Osteoblast (primary cell): ENCODE measurements at places on chromosomes 2 and 18. TPM values are rescaled to one million over a fixed set of nuclear protein-coding genes. Genes with fewer than 3 reads are reported as not detected.

The IL37 gene
- total RNA-seq: not detected in 2 replicates

The POTEI gene
- total RNA-seq: not detected in 2 replicates

The TPGS2 gene
- 92.2 and 98.8 TPM in 2 replicates for total RNA-seq

The LRRTM4 gene
- total RNA-seq: under 0.01 TPM in 1 of 2 replicates, not detected in the other

The CFC1 gene
- total RNA-seq: not detected in 2 replicates

The ACTG2 gene
- total RNA-seq: 0.72 TPM in 1 of 2 replicates, not detected in the other

The SPHKAP gene
- total RNA-seq: not detected in 2 replicates

The ZSWIM2 gene
- 0.29 TPM in 1 of 2 replicates, not detected in the other for total RNA-seq

The SOX11 gene
- total RNA-seq: 0.59 and 0.72 TPM in 2 replicates

The B3GNT7 gene
- total RNA-seq: 0.29 and 0.72 TPM in 2 replicates

The REG3A gene
- not detected in 2 replicates for total RNA-seq

The CYTIP gene
- 1.2 and 1.4 TPM in 2 replicates for total RNA-seq

The MATN3 gene
- 1.4 and 2.4 TPM in 2 replicates for total RNA-seq

The GNAL gene
- 0.59 and 0.72 TPM in 2 replicates for total RNA-seq

The ACVR1C gene
- total RNA-seq: 0.29 and 0.36 TPM in 2 replicates

The SLC40A1 gene
- total RNA-seq: 10.9 and 13.6 TPM in 2 replicates

The CD302 gene
- 14.5 and 18.9 TPM in 2 replicates for total RNA-seq

The FHOD3 gene
- total RNA-seq: 13.0 and 17.4 TPM in 2 replicates

The CAVIN2 gene
- total RNA-seq: 1.2 and 1.8 TPM in 2 replicates
